GM23248 (cell line): ENCODE measurements at places on chromosomes 11 and 22.
A peak's percentile ranks its signal among the peaks of the same experiment; 100 is the strongest.

GRCh38 chr11:45245218-45246045 lies 40.7 kb downstream of the SYT13 start:
- no peak for DNase-seq

GRCh38 chr22:36233796-36234195 lies 5.5 kb downstream of the APOL2 start:
- DNase-seq, result no peak

DNA sequence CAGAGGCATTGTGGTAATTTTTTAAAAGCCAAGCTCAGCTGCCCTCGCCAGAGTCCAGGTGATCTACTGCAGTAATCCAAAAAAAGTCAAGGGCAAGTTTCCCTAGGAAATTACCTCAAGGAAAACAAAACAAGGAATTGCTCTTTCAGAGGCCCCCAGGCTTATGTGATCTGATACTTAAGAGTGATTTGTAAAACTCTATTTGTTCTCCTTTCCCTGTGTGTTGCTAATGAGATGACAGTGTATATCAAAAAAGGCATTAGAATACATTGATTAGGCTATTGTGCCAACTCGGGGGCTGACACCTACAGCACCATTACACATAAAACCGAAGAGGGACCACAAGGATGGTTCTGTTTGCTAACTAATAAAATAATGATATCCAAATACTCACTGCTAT lies 44.5 kb upstream of the CHRM4 start:
- no peak for DNase-seq

DNA sequence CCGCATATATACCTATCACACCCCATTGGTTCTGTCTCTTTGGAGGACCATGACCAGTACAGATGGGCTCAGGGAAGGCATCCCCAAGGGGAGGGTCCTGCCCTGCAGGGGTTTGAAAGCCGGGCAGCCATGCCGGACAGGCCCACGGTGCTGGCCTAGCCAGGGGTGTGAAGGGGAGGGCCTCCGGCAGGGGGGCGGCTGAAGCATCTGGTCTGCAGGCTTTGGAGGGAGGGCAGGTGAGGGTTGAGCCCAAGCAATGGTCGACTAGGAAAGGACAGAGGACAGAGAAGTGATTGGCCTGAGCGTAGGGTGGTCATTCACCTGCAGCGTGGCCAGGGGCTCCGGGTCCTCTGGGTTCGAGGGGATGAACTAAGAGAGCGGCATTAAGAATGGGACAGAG lies 11.2 kb upstream of the CTSD start:
- DNase-seq, result no peak

DNA sequence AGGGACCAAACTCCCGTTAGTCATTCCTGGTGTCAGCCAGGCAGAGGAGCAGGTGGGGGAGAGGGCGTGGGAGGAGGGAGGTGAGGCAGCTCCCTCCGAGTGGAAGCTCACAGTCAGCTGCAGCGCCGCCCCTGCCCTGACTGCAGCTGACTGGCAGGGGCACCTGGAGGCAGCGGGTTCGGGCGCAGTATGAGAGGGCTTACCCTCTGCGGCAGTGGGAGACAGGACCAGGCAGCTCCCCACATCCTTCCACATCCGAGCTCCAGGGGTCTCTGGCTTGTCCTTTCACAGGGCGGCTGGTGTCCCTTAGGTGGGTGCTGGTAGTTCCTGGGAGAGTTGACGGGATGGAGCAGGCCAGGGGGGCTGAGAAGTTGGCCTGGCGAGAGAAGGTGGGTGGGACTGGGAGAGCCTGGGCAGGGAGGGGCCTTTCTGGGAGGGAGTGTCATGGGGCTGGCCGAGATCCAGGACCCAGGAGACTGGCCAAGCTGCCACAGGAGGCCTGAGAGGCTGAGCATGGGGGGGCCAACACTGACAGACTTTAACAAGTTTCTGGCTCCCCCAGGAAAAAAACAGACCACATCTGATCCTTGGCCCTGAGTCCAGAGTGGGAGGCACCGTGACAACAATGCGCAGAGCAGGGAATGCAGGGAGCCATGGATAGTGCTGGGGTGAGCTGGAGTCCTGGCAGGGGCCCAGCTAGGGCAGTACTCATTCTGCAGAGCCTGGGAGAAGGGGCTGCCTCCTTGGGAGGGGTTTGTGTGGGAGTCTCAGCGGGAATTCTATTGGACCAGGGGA lies 4.9 kb downstream of the ADORA2A start:
- DNase-seq, result peak; percentile 50

DNA sequence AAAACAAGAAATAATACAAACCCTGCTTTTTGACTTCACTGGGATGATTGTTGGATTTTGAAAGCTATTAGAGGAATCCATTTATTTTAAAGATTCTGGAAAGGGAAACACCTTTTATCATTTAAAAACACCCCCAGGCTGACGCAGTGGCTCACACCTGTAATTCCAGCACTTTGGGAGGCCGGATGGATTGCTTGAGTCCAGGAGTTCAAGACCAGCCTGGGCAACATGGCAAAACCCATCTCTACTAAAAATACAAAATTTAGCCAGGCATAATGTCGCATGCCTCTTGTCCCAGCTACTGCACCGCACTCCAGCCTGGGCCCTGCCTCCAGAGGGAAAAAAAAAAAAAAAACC lies 317 bp upstream of the SCN2B start:
- DNase-seq, result no peak

- no peak for DNase-seq
Observed at GRCh38 chr22:44102856-44103255, 77.9 kb upstream of the PARVG start.

GRCh38 chr11:105719073-105719822 lies 109.4 kb downstream of the GRIA4 start:
- no peak for DNase-seq

DNA sequence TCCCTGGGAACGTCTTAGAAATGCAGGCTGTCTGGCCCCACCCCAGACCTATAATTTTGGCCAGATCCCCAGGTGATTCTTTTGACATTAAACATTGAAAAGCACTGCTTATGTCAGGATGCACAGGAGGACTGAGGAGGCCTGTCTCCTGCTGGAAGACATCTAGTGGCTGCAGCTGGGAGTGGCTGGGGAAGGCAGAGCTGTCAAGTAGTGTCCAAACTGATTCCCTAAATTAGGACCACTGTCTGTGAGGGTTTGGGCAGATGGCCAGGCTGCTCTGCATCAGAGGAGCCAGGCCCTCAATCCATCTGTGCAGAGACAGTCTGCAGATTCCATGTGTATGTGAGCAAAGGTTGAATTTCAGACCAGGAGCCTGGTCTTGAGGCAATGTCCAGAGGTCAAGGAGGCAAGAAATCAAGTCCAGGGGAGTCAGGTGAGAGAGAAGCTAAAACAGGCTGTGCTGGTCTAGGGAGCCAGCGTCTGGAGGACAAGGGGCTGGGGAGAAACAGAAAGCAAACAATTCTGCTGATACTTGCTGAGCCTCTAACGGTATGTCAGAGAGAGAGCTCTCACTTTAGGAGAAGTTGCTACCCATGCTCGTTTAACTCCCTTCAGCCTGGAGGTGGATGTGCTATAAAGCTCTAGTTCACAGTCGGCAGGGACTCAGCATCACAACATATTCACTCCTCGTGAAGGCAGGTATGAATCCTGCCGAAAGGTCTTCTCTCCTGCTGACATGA lies 15.3 kb upstream of the SYTL2 start:
- DNase-seq, result peak; percentile 65

GRCh38 chr11:11036848-11037732 lies 179.2 kb upstream of the ZBED5 start:
- peak; percentile 77 for DNase-seq

GRCh38 chr11:86793307-86793706 lies 7.0 kb upstream of the PRSS23 start:
- no peak for DNase-seq

GRCh38 chr11:133503236-133503635 lies 29.1 kb downstream of the OPCML start:
- DNase-seq, result no peak

DNA sequence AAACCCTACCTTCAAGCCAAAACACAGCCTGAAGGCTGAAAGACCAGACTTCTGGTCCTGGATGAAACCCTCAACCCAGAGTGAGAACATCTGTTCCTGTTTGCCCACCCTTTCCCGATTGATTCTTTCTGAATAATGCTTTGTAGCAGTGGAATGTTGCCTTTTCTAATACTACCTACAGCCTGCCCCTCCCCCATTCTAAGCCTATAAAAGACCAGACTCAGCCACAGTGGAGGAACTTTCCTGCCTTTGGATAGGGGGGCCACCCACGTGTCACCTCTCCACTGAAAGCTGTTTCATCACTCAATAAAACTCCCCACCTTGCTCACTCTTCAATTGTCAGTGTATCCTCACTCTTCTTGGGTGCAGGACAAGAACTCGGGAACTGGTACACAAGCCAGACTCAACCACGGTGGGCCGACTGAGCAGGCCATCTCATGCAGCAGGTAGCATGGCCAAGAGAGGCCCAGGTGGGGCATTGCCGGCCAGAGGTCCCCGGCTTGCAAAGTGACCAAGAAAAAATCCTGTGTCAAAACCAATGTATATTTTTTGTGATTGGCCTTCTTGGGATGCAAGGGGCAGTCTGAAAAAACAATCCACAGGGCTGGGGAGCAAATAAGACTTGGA lies 6.6 kb upstream of the APOL6 start:
- no peak for DNase-seq

- DNase-seq, result peak; percentile 96
Observed at GRCh38 chr11:62880231-62880802, 379 bp upstream of the SLC3A2 start.

DNA sequence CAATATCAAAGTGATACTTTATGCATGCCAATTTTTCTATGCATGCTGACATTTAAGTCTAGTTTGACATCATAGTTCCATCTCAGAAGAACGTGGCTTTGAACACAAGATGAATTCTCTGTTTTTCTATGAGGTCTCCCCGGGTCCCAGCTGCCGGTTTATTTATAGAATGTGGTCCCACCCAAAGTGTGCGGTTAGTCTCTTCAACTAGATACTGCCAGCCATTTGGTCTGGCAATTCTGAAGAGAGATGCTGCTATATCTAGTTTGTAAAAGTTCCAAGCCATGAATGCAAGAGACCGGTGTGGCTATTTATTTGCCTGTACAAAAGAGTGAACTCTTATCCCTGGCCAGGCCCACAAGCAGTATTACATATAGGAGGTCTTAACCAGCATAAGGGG lies 9.2 kb downstream of the OR5A2 start:
- DNase-seq, result no peak

- DNase-seq, result no peak
Observed at GRCh38 chr11:74685338-74685737, 45.9 kb downstream of the CHRDL2 start.

GRCh38 chr11:130223291-130223971 lies 63.8 kb downstream of the ST14 start:
- no peak for DNase-seq

- no peak for DNase-seq
Observed at GRCh38 chr11:32013603-32014002, 77.3 kb upstream of the RCN1 start.

GRCh38 chr11:44430140-44430539 lies 120.2 kb upstream of the ALX4 start:
- DNase-seq, result no peak

GRCh38 chr11:14908214-14908880 lies 16.3 kb upstream of the CYP2R1 start:
- peak; percentile 60 for DNase-seq

- peak; percentile 73 for DNase-seq
Observed at GRCh38 chr11:57255618-57256017, 18.6 kb upstream of the APLNR start.

DNA sequence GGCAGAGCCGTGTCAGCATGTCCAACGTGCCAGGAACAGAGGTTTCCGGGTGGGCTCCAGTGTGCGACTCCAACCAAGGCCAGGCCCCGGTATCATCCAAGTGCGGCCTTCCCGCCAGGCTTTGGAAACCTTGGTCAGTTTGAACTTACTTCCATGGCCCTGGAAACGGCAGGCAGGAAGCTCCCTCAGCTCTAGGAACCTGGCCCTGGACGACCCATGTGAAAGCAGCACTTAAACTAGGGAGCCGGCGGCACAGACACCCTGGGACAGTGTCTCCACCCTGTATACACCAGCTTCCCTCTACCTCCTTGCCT lies 65.2 kb downstream of the MYH9 start:
- DNase-seq, result no peak

DNA sequence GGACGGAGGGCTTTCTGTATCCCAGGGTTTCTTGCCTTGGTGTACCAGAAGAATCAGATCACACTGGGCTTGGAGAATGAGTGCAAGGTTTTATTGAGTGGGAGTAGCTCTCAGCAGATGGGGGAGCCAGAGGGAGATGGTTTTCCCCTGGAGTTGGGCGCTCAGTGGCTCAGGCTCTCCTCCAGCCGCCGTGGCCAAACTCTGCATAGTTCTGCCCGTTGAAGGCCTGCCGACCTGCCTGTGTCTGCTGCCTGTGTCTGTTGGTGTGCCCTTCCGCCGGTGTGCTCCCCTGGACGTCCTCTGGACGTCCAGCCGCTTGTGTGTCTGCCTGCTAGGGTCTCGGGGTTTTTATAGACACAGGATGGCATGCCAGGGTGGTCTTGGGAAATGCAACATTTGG lies 4.5 kb upstream of the ALKBH8 start:
- DNase-seq, result no peak

DNA sequence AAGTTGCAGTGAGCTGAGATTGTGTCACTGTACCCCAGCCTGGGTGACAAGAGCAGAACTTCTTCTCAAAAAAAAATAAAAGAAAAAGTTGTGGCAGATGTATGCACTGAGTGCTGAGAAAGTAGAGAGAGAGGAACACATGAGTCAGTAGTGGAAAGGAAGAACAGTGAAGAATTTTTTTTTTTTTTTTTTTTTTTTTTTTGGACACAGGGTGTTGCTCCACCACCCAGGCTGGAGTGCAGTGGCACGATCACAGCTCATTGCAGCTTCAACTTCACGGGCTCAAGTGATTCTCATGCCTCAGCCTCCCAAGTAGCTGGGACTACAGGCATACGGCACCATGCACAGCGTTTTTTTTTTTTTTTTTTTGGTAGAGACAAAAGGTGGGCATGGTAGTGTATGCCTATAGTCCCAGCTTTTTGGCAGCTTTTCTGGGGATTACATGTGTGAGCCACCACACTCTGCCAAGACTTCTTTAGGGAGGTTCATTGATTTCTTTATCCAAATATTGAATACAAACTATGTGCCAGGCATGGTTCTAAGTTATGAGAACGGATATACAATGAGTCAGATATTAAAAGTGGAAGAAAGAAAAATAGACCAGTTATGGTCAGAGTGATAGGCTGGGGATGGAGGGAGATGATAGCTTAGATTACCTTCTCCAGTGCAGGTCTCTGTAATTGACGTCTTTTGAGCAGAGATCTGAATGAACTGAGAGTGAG lies 62.0 kb downstream of the YAP1 start:
- DNase-seq, result peak; percentile 86

GRCh38 chr11:131865860-131866259 lies 495.4 kb downstream of the NTM start:
- no peak for DNase-seq

DNA sequence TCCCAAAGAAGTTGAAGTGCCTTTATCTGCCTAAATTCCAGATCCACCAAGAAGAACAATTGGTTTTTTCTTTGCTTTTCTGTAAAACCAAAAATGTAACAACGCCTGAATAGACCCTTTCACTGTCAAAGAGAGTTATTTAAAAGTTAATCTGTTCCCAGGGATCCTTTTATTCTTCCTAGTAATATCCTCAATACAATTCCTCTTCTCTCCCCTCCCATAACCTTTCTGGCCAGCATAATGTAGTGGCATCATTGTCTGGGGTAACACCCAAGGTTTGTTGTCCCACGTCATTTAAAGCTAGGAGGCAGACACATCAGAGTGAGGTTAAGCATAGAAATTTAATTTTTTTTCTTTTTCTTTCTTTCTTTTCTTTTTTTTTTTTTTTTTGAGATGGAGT lies 39.9 kb downstream of the MS4A2 start:
- no peak for DNase-seq
